Activated CD4-positive, alpha-beta T cell treated with anti-CD3 and anti-CD28 coated beads, Interleukin-2, amount 50 U/mL, for 24 hours (primary cell): ENCODE measurements at places on chromosomes 7 and 10.

DNA sequence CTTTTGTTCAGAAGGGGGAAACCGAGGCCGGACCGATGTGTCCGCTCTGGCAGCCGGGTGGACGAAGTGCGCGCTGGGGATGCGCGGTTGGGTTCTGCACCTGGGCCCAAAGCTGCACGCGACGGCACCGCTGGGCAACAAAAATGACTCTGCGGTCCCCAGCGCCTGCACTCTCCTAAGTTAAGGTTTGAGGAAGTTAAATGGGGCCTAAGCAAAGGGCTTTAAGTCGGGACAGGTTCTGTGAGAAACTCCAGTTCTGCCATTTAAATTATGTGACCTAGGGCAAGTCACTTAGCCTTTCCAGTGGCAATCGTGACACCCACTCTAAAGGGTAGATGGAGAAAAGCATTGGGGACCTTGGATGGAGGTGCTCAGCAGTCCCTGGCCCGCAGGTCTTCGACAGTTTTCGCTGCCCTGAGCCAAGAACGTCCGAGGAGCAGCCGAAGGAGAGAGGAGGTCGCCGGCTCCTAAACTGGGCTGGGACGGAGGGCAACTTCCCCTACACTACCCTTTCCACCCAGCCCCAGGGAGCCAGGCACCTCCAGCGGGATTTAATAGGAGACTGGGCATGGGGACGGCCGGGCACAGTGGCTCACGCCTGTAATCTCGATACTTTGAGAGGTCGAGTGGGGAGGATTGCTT lies 534 bp upstream of the ACBD5 start:
- no peak for DNase-seq

DNA sequence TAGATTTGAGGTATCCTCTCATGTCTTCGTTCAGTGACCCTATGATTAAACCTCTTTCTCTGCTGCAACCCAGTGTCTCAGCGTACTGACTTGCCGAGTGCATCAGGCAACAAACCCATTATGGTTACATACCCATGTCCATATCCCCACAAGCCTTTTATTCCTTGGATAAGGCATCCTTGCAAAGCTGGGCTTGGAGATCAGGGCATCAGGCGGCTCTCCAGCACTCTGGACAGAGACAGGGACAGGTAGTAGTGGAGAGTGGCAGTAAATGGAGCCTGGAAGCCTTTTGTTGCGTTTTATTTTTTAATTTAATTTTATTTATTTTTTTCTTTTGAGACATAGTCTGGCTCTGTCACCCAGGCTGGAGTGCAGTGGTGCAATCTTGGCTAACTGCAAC lies 32.0 kb upstream of the NPFFR1 start:
- DNase-seq, result no peak

GRCh38 chr7:137846827-137847567 lies at the start of gene DGKI:
Gene DGKI, minus strand, starts transcription at chr7:137846974.
- no peak for DNase-seq

DNA sequence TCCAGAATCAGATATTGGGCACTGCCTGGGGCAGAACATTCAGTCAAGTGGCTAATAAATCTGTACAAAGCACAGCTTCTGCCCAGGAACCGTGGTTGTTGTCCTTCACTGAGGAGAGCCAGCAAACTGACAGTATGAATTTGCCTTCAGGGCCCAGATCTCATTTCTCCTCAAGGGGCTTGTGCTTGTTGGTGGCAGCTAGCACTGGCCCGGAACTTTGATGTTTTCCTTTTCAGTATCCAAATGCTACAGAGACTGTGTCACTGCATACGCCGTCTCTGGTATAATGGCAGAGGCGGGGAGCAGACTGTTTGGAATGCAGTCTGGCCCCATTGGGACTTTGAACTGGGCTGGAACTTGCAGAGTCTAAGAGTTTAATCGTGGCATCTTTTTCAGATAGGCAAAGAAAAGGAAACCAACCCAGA lies 30.4 kb upstream of the ADD3 start:
- no peak for DNase-seq

GRCh38 chr10:5199398-5199797 lies 2.8 kb downstream of the AKR1C4 start:
- DNase-seq, result no peak
